ENCODE measurements at places on chromosomes 11 and 22.
A peak's percentile ranks its signal among the peaks of the same experiment; 100 is the strongest.

GRCh38 chr22:47007496-47007895 is 245.0 kb downstream of the TBC1D22A start:
- no peak for DNase-seq

GRCh38 chr11:66866511-66866986 is 9.7 kb downstream of the LRFN4 start:
- DNase-seq, result no peak

- no peak for DNase-seq
Measured at GRCh38 chr22:27856386-27856785, 54.8 kb upstream of the MN1 start.

- peak; percentile 86 for DNase-seq
Measured at GRCh38 chr11:104663190-104664140, 234.8 kb downstream of the CASP12 start.

DNA sequence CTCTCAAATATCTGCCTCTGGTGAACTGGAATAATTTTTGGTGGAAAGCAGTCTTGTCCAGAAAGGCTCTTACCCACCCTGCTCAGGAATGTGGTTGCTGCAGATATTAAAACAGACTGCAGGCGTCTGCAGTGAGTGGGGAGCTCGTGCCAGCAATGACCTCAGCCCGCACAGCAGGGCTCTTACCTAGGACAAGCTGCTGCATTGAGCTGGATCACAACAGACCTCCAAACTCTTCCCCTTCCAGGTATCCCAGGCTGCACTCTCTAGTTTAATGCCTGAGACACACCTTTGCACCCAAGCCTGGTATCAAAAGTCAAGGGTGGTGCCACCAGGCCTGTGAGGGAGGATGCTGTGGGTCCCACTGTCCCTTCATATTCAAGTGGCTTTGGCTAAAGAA is 69.7 kb upstream of the CDON start:
- peak; percentile 84 for DNase-seq

DNA sequence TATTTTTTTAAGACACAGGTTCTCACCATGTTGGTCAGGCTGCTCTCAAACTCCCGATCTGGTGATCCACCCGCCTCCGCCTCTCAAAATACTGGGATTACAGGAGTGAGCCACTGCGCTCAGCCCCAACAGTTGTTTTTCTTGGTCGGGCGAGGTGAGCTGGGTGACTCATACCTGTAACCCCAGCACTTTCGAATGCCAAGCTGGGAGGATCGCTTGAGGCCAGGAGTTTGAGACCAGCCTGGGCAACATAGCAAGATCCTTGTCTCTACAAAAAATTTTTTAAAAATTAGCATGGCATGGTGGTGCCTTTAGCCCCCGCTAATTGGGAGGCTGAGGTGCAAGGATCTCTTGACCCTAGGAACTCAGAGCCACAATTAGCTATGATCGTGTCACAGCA is 7.0 kb upstream of the NF2 start:
- DNase-seq, result no peak

DNA sequence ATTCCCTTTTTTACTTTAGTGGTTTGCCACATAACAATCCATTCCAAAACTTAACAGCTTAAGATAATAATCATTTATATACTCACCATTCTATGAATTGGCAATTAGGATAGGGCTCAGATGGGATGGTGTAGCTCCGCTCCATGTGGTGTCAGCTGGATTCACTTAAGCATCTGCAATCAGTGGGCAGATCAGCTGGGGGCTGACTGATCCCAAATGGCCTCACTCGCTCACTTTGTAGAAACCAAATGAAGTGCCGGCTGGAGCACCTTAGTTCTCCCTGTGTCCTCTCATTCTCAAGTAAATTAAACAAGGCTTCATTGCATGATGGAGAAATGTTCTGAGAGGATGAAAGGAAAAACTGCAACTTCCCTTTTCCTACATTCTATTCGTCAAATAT is 161.4 kb downstream of the WT1 start:
- no peak for DNase-seq

DNA sequence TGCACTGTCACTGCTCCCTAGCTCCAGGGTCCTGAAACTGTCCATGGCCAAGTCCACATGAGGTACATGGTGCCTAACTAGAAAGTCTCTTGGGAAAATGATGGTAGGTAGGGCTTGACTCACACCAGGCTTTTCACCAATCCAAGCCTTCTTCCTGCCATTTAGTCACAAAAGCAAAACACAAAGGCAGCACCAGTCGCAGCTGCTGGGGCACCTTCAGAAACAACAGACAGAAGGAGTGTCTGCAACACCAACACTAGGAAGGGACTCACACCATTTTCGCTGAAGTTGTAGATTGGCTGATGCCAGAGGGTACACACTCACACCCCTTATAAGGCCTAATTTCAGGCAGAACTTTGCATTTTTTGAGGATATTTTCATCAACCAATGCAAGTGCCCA is 55.7 kb downstream of the SYTL2 start:
- no peak for DNase-seq

DNA sequence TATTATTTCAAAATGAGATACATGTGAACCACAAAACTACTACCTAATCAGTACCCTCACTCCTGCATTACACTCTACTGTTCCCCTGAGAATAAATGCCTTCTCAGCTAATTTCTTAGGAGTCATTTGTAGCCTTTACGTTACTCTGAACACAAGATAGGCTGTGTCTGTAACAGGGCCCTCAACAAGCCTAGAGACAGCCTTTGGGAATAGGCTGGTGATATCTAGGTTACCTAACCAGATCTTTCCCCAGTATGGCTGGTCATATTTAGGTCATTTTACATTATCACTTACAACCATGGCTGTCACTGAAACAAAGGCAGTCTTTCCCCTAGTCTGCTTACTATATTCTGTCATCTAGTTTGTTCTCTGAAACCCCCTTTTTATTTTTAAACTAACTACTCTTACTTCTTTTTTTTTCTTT is 14.2 kb downstream of the ATM start:
- DNase-seq, result no peak

GRCh38 chr11:70247710-70248072 is 22.8 kb upstream of the PPFIA1 start:
- peak; percentile 59 for DNase-seq

- peak; percentile 52 for DNase-seq
Measured at GRCh38 chr11:2166091-2166851, 5.3 kb upstream of the INS start.

GRCh38 chr11:93340223-93340622 is 9.7 kb downstream of the DEUP1 start:
- DNase-seq, result peak; percentile 43

- DNase-seq, result no peak
Measured at GRCh38 chr11:101187748-101188147, 58.1 kb upstream of the PGR start.

- DNase-seq, result no peak
Measured at GRCh38 chr11:117752071-117752470, 44.9 kb downstream of the DSCAML1 start.

DNA sequence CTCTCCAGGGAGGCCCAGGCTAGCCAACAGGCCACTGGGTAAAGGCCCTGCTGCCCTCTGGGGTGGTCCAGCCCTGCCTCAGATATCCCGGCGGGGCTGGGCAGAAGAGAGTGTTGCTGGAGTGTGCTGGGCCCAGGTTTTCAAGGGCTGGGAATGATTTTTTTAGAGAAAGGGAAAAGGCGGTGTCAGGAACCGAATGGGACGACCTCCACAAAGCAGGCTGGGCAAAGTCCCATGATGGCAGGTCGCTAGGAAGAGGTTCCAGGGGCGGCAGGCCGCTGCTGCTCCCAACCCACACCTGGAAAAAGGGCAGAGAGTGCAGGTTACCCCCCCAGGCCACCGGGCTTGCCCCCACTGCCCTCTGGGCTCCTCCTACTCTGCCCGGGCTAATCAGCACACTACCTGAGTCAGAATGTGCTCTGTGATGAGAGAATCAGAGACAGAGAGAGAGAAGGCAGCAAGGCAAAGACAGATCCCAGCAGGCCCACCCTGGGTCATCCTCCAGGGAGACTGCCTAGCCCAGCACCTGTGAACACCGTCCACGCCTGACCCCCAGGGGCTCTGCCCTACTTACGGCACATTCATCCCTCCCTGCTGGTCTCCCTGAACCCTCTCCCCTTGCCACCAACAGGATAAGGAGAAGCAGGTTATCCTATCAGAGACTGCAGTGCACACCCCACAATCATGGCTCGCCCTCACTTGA is 4.6 kb downstream of the PATZ1 start:
- DNase-seq, result no peak

DNA sequence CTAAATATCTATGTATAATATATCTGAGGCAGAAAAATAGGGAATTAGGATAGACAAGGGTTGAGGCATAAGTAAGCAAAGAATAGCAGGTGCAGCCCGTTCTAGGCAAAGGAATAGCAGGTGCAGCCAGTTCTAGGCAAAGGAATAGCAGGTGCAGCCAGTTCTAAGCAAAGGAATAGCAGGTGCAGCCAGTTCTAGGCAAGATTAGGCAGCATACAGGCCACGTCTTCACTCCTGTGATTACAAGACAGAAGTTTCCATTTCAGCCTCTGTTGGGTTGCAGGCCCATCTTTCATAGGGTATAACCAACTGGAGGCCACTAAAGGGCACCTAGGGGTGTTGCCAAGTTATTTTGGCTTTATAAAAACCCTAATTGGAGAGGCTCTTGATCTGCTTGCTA is 28.8 kb upstream of the CHORDC1 start:
- DNase-seq, result no peak

- DNase-seq, result no peak
Measured at GRCh38 chr11:11095831-11096723, 238.2 kb upstream of the ZBED5 start.

DNA sequence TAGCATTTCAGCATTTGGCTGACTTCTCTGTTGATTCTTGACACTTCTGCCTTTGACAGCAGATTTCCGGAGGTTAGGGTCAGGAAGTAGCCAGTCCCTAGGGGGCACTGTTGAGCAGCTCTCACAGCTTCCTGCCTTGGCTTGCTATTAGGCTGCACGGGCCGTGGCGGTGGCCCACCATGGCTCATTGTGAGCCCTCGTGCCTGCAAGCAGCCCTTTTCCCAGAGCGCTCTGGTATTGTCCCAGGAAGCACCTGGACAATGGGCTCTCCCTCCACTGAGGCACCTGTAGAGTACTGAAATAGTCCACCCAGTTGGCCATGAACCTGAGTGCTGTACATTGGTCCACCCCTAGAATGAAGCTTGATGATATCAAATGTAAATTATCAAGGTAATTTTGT is 100.2 kb upstream of the GAL start:
- peak; percentile 54 for DNase-seq

DNA sequence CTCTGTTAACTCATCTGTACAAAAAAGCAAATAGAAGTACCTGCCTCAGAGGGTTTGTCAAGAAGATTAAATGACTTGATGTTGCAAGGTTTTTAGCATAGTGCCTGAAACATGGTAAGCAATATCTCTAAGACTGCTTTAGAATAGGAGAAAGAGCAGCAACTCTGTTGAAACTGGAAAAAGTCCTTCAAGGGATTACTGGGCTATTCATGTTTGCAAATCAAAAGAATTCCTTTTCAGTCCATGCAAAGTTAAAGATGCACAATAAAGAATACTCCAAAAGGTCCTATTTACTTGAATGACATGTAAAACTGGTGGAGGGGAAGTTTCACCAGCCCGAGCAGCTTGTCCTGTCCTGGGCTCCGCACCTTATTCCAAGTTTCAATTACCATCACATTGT is 70.6 kb downstream of the C2CD3 start:
- no peak for DNase-seq

- no peak for DNase-seq
Measured at GRCh38 chr11:44978274-44978960, 27.7 kb upstream of the TP53I11 start.

GRCh38 chr22:39240831-39241793 is 3.7 kb downstream of the PDGFB start:
- peak; percentile 49 for DNase-seq

DNA sequence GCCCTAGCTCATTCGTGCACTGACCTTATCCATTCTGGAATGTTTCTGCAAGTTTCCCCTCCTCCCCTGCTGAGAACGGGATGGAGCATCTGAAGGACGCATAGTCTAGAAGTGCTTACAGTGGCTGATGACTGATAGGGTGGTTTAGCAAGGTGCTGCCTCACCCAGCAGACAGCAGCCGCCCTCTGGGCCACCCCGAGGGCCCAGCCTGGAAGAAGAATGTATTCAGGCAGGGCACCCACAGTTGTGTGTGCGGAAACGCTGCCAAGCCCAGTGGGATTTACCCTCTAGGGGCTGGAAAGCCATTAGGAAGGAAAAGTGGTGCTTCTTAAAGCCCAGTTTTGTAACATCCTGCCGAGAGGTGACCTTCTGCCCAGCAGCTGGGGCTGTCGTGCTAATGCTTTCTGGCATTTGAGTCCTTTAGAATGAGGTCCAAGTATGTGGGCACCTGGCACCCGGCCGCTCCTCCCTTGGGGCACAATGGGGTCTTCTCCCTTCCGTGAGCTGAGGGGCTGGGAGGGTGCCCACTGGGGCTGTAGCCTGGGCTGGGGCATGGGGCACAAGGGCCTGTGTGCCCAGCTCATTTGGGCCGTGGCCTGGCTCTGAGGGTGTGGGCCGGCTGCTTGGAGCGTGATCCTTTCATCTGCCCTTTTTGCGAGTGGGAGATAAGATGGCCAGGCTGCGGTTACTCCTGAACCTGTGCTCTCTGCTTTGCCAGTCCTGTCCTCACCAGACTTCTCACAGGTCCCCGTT is 14.4 kb downstream of the FBLN1 start:
- no peak for DNase-seq

GRCh38 chr11:44507896-44508445 is 57.5 kb upstream of the CD82 start:
- no peak for DNase-seq

- no peak for DNase-seq
Measured at GRCh38 chr11:127135256-127135655, 134.7 kb upstream of the KIRREL3 start.

GRCh38 chr11:123318623-123319022 is 111.4 kb upstream of the GRAMD1B start:
- DNase-seq, result no peak

GRCh38 chr11:73176145-73176873 is 34.2 kb upstream of the FCHSD2 start:
- no peak for DNase-seq

DNA sequence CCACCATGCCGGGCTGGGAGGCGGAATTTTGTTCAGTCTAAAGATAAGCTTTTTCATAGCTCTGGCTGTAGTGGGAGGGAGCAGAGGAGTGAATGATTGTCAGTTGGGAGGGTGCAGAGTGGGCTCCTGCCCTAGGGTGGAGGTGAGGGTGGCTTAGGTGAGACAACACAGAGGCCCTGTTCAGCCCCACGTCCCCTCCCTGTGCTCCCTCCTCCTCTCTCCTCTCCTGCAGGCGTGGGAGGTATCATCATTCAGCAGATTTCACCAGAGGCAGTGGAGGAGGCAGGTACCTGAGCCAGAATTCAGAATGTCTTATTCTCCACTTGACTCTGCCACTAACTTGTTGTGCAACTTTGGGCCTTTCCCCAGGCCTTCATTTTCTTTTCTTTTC is 1.7 kb upstream of the THRSP start:
- no peak for DNase-seq

- DNase-seq, result no peak
Measured at GRCh38 chr22:36872866-36873498, 12.2 kb downstream of the NCF4 start.
